ENCODE measurements at places on chromosomes 16 and 17.

DNA sequence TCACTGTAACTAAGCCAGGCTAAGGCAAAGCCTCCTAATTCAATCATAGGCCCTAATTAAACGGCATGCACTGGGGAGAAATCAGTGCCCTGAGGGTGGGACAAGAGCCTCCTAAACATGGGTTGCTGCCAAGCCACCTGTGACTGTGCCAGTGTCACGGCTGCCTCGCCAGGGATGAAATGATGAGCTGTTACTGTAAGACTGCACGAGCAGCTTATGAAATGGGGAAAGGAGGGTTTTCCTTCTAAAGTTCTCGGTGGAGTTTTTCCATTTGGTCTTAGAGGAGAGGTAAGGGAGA lies 12.7 kb downstream of the TMEM11 start:
- DNase-seq = no peak

- no peak for DNase-seq
Observed at GRCh38 chr16:12600536-12601256, 203.0 kb downstream of the CPPED1 start.

DNA sequence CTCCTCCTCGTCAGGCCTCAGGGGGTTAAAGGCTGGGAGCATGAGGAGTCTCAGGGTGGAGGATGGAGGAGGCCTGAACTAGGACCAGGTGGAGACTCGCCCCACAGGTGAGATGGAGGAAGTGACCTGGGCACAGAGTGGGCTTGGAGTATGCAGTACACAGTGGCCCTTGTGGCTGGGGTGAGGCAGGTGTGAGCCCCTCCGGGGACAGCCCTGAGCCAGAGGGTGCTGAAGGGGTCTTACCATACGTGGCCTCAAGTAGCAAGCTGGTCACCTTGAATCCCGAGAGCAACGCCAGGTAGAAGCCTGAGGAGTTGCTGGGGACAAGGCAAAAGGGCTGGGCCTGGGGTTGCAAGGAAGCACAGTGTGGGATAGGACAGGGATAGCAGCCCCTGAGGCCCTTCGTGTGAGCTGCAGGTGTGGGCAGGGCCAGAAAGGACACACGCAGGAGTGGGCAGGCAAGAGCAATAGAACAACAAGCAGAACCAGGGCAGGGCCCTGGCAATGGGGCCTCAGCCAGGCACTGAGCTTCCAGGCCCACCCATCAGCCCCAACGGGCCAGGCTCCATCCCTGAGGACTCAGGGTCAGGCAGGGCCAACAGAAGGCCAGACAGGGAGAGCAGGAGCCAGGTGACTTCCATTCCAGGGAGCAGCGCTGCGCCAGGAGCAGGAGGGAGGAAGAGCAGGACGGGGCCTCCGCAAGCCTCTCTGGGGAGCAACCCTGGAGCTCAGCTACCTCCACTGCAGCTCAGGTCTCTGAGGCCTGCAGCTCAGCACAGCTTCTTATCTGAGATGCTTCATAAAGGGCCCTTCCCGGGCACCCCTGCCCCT lies 64.2 kb upstream of the TNRC6C start:
- no peak for DNase-seq

DNA sequence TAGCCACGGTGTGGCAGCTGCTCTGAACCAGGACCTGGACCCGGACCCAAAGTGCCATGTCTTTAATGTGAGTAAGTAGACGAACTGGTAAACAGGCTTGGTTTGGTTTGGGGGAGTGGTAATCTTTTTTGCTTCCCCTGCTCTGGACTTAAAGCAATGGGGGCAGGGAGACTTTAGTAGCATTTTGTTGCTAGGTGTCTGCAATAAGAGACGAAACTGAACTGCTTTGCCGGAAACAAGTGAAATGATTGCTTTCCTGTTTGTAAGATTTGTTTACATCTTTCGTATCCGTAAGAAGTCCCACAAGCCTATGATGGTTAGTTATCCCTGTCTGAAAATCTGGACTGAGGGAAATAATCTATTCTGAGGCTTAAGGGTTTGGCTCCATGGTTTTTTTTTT lies 21.5 kb downstream of the PRCD start:
- no peak for DNase-seq

DNA sequence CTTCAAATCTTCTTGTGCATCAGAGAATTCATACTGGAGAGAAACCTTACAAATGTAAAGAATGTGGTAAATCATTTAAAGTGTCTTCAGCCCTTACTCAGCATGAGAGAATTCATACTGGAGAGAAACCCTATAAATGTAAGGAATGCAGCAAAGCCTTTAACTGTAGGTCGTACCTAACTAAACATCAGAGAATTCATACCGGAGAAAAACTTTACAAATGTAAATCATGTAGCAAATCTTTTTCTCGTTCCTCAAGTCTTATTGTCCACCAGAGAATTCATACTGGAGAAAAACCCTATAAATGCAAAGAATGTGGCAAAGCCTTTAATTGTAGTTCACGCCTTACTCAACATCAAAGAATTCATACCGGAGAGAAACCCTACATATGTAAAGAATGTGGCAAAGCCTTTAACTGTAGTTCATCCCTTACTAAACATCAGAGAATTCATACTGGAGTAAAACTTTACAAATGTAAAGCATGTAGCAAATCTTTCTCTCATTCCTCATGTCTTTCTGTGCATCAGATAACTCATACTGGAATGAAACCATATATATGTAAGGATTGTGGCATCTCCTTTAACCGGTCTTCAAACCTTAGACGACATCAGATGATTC lies 118.5 kb upstream of the ZNF267 start:
- DNase-seq = no peak

All from NCI-H460 (cell line).